Activated CD8-positive, alpha-beta memory T cell treated with anti-CD3 and anti-CD28 coated beads, Interleukin-2, amount 50 U/mL, for 48 hours (primary cell): ENCODE measurements at places on chromosomes 2 and 18.

- peak; percentile 57 for DNase-seq
Measured at GRCh38 chr18:907115-907884, 2.6 kb downstream of the ADCYAP1 start.

DNA sequence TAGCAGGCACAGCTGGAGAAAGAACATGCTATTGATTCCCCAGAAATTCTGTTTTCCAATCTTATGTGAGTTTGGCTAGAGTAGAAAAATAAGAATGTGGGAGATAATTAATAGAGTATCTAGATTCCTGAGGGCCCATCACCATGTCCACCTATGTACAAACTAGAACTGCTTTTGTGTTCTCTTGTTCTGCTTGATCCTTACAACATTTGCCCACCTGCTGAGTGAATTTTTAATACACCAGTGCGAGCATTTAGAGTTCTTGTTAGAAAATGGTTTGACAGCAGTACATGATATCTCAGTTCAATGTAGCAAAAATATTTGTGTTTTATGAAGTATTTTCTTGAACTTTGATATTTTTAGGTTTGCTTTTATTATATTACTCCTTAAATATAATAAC lies 52.3 kb upstream of the SPAG16 start:
- DNase-seq = no peak

GRCh38 chr2:171018522-171018921 lies 89.5 kb downstream of the GORASP2 start:
- no peak for DNase-seq

DNA sequence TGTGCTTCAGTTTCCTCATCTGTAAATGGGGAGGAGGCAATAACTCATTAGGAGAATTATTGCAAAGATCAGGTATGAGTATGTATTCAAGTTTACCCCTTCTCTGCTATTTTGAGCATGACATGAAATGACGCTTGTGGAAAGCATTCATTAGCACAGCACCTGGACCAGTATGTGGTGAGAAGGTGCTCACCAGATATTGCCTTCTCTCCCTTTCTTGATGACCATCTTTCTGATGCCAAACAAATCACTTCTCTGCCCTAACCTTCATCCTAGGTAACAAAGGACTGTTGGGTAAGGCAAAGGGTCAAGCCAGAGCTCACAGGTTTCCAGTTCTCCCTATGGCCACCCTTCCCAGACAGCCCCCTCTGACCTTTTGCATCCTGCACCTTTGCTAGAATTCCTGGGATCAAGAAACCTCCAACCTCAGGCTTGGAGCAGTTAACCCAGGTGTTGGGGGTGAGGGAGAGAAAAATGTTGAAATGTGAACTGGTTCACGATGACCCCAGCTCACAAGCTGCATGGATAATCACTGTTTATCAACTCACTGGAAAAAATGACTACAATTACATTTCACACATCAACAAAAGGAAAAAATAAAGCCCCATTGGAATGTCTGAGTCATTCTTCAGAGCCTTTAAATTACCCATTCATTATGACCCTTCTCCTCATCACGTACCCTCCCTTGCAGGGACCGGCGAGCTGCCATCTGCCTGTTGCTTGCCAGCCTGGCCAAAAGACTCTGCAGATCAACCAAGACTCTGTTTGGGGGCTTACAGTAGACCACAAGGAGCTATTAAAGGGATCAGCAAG lies 41.6 kb downstream of the LBH start:
- no peak for DNase-seq

DNA sequence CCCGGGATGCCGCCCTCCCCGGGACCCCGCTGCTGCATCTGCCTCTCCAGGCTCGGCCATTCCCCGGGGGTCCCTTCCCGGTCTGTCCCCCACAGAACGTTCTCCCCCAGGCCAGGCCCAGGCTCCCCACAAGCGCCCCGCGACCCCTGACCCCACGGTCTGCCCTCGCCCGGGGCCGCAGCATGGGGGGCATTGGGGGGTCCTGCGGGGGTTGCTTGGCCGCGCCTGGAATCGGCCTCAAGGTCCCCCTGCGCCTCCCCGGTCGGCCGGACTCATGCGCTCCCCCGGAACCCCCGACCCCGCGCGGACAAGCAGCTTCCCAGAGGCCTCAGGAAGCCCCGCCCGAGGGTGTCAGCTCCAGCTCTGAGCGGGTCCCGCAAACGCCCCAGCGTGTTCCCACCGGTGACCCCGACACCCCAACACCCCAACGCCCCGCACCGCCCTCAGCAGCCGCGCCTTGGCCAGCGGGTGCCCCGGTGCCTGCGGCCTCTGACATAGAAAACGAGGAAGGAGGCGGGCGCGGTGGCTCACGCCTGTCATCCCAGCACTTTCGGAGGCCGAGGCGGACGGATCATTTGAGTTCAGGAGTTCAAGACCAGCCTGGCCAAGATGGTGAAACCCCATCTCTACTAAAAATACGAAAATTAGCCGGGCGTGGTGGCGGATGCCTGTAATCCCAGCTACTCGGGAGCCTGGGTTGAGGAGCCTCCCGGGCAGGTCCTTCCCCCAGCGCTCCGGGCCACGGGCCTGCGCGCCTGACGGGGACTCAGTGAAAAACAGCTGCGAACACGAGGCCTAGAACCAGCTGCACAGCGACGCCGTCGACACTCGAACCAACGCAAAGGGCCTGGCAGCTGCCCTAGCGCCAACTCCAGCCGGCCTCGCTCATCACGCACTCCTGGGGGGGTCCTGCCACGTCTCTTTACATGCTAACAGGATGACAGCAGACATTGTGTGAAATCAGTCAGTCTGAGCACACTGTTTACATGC lies 61.8 kb upstream of the CTDP1 start:
- no peak for DNase-seq

DNA sequence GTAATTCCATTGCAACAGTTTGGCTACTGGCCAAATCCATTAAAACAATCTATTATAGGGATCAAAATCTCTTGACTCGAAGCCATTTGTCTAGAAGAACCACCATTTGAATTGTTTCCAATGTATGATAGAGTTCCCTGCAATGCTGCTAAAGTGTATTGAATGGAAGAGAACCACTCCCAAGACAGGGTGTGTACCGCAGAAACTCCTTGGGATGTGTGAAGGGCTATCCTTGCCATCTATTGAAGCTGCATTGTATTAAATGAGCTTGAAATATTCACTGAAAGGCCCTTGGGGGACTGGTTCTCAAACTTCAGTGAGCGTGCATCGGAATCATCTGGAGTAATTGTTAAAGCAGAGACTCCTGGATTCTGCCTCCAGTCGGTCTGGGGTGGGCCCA lies 260.4 kb upstream of the MEIS1 start:
- no peak for DNase-seq

- DNase-seq = no peak
Measured at GRCh38 chr2:226717719-226718118, 81.9 kb downstream of the IRS1 start.
